Activated T-cell treated with anti-CD3 and anti-CD28 coated beads, Interleukin-2, amount 50 U/mL, for 48 hours (primary cell): ENCODE measurements at places on chromosomes 3 and 15.
A peak's percentile ranks its signal among the peaks of the same experiment; 100 is the strongest.

- DNase-seq = no peak
Measured at GRCh38 chr3:60304112-60304511, 947.1 kb downstream of the FHIT start.

- DNase-seq = peak; percentile 82
Measured at GRCh38 chr15:44719293-44719999, 8.1 kb downstream of the B2M start.

DNA sequence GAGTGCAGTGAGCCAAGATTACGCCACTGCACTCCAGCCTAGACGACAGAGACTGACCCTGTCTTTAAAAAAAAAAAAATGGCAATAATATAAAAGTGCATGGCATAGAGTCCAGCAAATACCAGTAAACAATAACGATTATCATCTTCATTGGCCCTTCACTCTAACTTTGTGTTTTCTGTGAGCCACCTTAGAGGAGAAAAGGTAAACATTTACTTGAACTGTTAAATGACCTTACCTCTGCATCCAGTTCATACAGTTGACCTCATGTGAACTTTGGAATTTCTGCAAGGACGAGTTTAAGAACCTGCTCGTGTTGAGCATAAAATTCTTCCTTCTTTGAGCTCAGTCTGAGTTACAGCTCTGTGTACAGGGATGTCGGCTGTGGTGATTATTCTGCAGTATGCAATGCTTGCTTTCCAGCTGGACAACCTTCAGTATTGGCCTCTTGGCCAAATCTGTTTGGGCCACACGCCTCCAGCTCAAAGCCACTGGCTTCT, 56.6 kb downstream of the RLBP1 start:
- no peak for DNase-seq

DNA sequence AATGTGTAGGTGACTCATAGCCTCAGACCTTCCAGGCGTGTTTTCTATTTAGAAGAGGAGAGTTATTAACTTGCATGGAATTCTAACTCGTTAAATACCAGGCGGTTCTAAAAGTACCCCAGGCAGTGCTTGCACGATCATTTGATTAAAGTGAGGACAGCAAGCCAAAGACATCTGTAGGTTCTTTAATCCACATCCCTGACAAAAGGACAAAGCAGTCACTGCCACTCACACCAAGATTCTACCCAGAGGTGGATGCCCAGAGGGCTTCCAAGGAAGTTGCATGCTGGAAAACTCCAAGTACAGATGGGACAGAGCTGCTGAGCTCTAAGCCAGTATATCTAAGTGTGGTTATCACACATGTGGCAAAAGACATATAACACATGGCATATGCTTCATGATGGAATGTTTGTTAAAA, 372.1 kb downstream of the ROBO2 start:
- DNase-seq = no peak

DNA sequence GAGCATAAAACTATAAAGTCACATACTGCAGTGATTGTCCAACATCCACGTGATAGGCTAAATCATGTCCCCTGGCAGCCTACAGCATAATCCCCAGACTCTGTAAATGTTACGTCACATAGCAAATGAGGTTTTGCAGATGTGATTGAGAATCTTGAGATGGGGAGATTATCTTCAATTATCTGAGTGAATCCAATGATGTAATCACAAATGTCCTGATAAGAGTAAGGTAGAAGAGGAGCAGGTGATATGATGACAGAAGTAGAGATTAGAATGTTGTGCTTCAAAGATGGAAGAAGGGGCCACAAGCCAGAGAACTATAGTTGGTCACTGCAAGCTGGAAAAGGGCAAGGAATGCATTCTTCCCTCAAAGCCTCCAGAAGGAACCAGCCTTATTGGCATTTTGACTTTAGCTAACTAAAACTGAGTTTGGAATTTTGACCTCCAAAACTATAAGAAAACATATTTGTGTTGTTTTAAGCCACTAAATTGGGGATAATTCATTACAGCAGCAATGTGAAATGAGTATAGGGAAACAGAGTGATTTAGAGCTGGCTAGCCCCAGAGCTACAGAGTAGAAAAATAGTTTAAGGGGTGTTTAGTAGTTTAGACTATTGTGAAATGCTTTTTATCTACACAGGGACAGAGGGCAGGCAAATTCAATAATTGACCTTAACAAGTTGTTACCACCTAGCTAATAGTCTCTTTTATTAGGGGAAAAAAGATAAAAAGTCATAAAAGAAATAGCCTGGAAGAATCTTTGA, 15.2 kb downstream of the SLC2A2 start:
- no peak for DNase-seq

DNA sequence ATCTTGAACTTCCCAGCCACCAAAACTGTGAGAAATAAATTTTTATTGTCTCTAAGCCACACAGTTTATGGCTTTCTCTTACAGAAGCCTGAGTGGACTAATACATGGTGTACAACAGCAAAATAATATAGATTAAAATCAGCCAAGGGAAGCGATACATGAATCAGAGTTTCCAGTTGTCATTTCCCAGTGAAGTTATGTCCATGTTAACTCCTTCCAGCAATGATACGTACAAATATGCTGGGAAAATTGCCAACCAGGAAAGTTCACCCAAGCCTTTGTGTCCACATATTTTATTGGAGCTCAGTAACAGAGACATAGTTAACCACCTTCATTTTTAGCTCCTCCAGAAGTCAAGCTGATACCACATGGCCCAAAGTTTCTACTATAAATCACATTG, 280.9 kb upstream of the KCNMB2 start:
- DNase-seq = no peak

- DNase-seq = no peak
Measured at GRCh38 chr3:48600711-48601621, 5.8 kb upstream of the COL7A1 start.

- DNase-seq = peak; percentile 36
Measured at GRCh38 chr3:188400494-188401243, 246.7 kb downstream of the LPP start.

- DNase-seq = no peak
Measured at GRCh38 chr3:127849368-127849767, 27.1 kb upstream of the MGLL start.

GRCh38 chr3:49271047-49271446, 6.0 kb downstream of the C3orf62 start:
- no peak for DNase-seq

- no peak for DNase-seq
Measured at GRCh38 chr15:59394166-59394661, 21.5 kb upstream of the MYO1E start.

DNA sequence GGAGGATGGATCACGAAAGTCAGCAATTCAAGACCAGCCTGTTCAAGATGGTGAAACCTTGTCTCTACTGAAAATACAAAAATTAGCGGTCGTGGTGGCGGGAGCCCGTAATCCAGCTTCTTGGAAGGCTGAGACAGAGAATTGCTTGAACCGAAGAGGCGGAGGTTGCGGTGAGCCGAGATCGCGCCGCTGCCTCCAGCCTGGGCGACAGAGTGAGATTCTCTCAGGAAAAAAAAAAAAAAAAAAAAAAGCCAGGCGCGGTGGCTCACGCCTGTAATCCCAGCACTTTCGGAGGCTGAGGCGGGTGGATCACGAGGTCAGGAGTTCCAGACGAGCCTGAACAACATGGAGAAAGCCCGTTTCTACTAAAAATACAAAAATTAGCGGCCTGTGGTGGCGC, 5.0 kb downstream of the EAF2 start:
- DNase-seq = no peak

DNA sequence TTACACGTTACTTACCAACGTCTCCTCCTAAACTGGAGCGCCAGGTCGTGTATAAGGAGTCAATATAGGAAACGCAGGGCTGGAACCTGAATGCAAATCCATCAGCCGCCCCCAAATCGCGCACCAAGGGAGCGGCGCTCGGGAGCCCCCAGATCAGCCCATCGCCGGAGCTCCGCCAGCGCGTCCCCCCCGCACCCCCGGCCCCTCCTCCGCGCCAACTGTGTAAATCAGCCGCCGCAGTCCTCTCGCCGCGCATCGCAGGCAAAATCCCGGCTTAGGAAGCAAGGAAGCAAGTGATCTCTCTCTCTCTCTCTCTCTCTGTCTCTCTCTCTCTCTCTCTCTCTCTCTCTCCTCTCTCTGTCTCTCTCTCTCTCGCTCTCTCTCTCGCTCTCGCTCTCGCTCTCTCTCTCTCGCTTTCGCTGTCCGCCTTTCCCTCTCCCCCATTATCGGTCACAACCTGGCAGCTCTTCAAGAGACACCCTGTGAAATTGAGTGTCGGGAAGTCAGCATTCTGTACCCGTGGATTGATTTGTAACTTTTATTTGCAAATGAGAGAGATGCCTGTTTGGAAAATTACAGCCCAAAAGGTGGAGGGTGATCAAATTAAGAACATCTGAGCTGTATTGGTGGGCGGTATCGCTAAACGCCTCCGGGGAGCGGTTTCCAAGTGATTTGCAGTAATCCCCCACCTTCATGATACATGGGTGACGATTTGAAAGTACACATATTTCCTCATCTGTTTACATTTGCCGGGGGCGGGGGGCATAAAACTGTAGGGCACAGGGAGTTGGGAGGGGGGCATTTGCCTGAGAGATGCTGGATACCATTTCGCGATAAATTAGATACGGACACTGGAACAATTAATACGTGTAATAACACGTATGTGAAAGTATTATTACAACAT, 645 bp upstream of the SLITRK3 start:
- no peak for DNase-seq

GRCh38 chr3:194269610-194270145, 81.5 kb downstream of the CPN2 start:
- DNase-seq = no peak

GRCh38 chr3:145013931-145014330, 1042.3 kb downstream of the DIPK2A start:
- no peak for DNase-seq

DNA sequence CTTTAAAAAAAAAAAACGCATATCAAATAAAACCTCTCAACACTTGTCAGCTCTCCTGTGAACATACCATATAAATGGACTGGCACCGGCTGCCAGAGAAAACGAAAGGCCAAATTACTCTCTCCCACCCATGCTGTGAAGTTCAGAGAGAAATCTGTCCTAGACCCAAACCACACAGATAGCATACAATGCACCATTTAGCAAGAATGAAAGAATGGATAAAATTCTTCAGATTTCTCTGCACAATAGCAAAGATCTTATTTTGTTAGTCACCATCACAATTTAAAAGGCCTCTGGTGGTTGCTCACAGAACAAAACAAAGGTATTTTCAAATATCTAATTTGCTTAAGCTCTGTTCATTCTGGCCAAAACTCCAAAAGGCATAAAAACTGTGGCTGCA, 93.9 kb upstream of the BHLHE40 start:
- DNase-seq = no peak

GRCh38 chr3:121998030-121998580, 23.9 kb downstream of the ILDR1 start:
- no peak for DNase-seq

DNA sequence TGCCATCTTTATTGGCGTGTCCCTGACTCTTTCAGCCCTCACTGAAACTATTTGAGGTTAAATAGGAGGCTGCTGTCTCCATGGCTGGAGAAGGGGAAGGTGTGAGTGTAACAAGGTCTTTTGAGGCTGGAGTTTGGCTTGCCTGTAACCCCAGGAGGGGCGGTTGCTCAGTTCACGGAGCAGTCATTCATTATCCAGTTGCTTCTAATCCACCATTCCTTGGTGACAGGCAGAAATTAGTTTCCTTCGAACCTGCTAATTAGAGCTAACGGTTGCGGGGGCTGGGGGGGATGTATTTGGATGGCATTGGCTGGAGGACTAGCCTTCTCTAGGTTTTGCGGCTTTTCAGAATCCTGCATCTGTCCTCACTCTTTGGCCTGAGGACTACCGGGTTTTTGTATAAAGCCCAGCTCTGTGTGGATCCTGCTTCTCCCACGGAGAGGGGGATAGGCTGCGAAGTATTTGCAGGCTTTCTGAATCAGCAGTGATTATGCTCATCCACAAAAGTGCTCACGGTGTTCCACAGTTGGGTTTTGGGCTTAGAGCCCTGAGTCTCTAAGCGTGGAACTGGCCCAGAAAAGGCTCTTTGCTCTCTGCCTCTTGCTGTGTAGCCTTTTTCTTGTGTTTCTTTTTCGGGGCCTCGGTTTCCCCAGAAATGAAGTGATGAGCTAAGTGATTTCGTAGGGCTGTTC, 18.6 kb downstream of the FGD5 start:
- no peak for DNase-seq

GRCh38 chr3:175477651-175478224, 618.6 kb downstream of the NAALADL2 start:
- DNase-seq = no peak

DNA sequence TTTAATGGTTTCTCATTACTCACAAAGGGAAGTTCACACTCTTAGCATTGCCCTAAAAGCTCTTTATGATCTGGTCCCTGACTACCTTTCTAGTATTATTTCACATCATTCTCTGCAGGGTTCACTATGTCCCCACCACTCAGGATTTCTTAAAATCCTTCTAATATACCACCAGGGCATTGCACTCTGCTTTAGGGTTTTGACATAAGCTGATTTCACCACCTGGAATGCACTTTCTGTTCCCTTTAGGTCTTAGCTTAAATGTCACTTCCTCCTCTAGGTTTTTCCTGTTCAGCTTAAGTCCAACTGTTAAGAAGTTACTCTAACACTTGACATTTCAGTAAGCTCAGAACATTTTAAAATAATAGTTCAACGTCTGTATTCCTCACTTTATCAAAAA, 81.7 kb downstream of the HCN4 start:
- DNase-seq = no peak

DNA sequence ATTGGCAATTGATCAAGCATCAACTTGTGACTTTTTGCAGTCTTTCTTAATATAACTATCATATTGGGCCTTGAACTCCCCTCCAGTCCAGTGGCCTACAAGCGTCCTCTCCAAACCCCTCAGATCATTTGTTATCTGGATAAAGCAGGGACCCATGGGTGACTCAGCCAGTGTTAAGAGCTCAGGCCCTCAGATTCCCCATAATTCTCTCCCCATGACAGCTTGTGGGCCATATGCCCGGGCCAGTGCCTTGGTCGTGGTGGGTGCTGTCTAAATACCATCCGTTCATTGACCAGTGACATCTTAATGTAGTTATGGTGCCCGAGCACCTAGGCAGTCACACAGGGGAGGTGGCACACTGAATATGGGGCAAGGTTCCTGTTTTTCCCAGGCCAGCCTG, 18.1 kb downstream of the MCF2L2 start:
- DNase-seq = no peak

DNA sequence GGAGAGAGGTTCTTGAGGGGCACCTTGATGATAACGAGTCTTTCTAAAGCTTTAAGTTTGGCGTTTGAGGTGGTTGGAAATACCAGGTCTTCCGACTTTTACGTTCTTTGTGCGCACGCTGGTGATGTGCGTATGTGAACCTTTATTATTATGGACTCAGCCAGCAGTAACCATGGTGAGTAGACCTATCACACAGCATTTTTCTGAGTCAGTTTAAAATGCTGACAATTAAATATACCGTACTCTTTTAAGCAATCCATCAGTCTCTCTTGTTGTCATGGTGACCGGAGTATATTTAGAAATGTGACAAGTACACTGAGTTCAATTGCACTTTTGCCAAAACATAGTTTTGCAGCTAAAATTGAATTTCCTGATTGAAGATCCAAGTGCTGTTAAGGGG, 172.2 kb downstream of the LPP start:
- no peak for DNase-seq

GRCh38 chr3:8442993-8443650, 58.5 kb upstream of the LMCD1 start:
- no peak for DNase-seq
